Stomach (tissue), 19 donors: ENCODE measurements at places on chromosomes 1 and 21.

- H3K27ac ChIP-seq: peak overlapping the region; percentile 81
- DNase-seq: no peak
- H3K36me3 ChIP-seq: peaks cover 67% of the 10 kb centered on the region
- no peak overlapping the region for H3K4me3 ChIP-seq
- H3K4me1 ChIP-seq: no peaks in the 10 kb centered on the region
Observed at GRCh38 chr21:44973598-44973997, 33.8 kb downstream of the SLX9 start.

DNA sequence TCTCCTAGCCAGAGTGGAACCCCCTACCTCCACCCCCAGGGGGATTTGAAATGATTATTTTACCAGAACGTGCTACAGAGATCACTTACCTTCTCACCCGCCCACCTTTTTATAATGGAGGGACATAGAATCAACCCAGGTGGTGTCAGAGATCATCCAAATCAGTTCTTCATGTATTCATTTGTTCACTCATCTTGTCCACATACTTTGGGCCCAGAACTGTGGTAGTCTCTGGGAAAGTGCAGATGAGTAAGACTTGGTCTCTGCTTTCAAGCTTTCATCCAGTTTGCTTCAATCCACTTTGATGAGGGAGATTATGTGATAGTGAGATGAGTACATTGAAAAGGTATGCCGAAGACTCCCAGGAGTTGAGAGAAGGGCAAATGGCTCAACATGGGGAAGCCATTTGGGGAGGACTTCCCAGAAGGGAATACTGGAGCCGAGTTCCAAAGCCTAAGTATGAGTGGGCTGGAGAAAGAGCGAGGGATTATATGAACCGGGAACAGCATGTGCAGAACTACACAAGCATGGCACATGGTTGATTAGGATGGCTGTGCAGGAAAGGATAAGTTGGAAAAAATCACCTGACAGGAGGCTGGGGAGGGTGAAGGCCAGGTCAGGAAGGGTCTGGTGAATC is 1.9 kb downstream of the FGGY start:
- no peak overlapping the region for H3K4me3 ChIP-seq
- peak overlapping the region; percentile 94 for H3K27ac ChIP-seq
- no peaks in the 10 kb centered on the region for H3K27me3 ChIP-seq
- H3K36me3 ChIP-seq: peaks cover 5% of the 10 kb centered on the region

- no peak overlapping the region for H3K27ac ChIP-seq
- no peaks in the 10 kb centered on the region for H3K36me3 ChIP-seq
- no peaks in the 10 kb centered on the region for H3K4me1 ChIP-seq
- no peak for DNase-seq
- H3K4me3 ChIP-seq: no peak overlapping the region
Observed at GRCh38 chr21:35063428-35064172, 14.5 kb upstream of the RUNX1 start.

GRCh38 chr1:245615001-245615400 is 460.2 kb downstream of the KIF26B start:
- H3K27ac ChIP-seq: no peak overlapping the region
- DNase-seq: no peak
- H3K4me1 ChIP-seq: no peaks in the 10 kb centered on the region
- H3K36me3 ChIP-seq: no peaks in the 10 kb centered on the region

GRCh38 chr1:33814166-33814565 is 49.7 kb upstream of the HMGB4 start:
- no peak overlapping the region for H3K4me3 ChIP-seq
- no peaks in the 10 kb centered on the region for H3K36me3 ChIP-seq
- H3K4me1 ChIP-seq: no peaks in the 10 kb centered on the region
- H3K27ac ChIP-seq: no peak overlapping the region
- DNase-seq: no peak

DNA sequence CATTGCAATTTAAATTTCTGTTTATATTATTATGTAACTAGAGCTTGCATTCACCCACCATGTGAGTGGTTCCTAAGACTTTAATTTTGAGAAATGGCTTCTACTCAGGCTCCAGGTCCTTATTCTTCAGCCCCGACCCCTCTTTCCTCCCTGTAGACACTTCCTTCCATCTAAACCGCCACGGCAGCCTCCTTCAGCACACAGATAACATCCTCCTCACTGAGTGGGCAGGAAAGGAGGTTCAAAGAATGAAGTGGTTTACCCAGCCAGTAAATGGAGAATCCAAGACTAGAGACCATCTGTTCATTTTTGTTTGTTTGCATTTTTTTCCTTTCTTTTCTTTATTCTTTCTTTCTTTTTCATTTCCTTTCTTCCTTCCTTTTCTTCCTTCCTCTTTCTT is 37.1 kb upstream of the SOD1 start:
- no peak for DNase-seq
- H3K4me1 ChIP-seq: no peaks in the 10 kb centered on the region
- H3K36me3 ChIP-seq: no peaks in the 10 kb centered on the region
- no peaks in the 10 kb centered on the region for H3K27me3 ChIP-seq

GRCh38 chr1:231611851-231612250 is 14.7 kb upstream of the DISC1 start:
- H3K27me3 ChIP-seq: peaks cover 4% of the 10 kb centered on the region
- no peak for DNase-seq
- peak overlapping the region; percentile 71 for H3K27ac ChIP-seq
- H3K36me3 ChIP-seq: no peaks in the 10 kb centered on the region
- no peak overlapping the region for H3K4me3 ChIP-seq
- H3K4me1 ChIP-seq: no peaks in the 10 kb centered on the region

DNA sequence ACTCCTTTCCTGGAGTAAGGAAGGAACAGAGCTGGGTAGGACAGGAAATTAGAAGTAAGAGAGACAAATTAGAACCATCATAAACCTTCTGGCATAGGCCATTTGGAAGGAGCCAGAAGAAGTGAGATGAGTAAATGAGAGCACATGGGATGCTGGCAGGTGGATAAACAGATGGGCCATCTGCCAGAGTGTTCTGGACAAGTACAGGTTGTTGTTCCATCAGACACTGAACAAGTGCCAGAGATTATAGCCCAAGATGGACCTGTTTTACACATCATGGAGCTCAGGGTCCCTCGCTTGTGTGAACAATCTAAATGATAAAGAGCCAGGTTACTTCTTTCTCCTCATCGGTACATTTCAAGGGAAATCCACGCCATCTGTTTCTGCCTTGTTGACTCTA is 200.3 kb downstream of the HHIPL2 start:
- H3K27me3 ChIP-seq: no peaks in the 10 kb centered on the region
- H3K36me3 ChIP-seq: no peaks in the 10 kb centered on the region

DNA sequence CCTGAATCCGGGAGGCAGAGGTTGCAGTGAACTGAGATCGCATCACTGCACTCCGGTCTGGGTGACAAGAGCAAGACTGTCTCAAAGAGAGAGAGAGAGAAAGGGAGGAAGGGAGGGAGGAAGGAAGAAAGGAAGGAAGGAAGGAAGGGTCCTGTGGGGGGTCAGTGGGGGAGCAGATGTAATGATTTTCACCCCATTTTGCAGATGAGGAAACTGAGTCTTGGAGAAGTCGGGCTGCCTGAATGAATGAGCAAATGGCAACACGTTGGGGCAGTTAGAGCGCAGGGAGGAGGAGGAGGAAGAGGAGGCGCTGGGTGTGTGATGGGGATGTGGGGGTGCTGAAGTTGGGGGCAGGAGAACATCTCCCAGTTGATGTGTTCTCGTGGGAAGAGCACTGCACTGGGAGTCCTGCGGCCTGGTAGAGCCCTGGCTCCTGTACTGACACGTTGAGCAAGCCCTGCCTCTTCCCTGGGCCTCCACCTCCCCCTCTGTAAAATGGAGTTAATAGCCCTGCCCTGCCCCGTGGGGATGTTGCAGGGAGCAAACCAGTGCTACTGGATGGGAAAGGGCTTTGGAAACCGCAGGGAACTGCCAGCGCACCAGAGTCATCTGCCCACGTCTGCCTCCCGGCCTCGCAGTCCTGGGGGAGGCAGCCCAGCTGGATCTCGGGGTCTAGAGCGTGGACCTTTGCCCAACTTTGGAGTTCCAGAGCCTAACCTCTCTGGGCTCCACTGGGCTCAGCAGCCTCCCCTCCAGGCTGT is 103.2 kb upstream of the CASZ1 start:
- no peaks in the 10 kb centered on the region for H3K36me3 ChIP-seq
- H3K4me3 ChIP-seq: no peak overlapping the region
- H3K4me1 ChIP-seq: no peaks in the 10 kb centered on the region
- H3K27ac ChIP-seq: no peak overlapping the region
- DNase-seq: no peak

DNA sequence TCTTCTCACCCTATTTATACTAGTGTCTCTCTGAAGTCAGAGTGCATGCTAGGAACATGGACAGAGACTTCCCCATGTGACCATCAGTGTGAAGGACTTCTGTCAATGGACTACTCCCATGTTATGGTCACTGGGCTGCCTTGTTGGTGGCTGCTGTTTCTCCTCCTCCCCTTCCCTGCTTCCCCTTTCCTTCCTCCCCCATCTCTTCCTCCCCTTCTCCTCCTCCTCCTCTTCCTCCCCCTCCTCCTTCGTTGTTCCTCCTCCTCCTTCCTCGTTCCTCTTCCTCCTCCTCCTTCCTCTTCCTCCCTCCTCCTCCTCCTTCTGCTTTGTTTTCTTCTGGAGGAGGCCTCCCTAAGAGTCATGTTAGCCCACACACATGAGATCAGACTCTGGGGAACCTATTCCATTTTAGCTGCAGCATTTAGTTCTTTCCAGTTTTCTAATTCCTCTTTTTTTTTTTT is 35.8 kb downstream of the IER5 start:
- peaks cover 26% of the 10 kb centered on the region for H3K4me1 ChIP-seq
- H3K4me3 ChIP-seq: no peak overlapping the region
- DNase-seq: no peak
- no peaks in the 10 kb centered on the region for H3K27me3 ChIP-seq

GRCh38 chr21:35206141-35207125 is 157.3 kb upstream of the RUNX1 start:
- H3K4me3 ChIP-seq: no peak overlapping the region
- H3K27ac ChIP-seq: peak overlapping the region; percentile 66
- no peaks in the 10 kb centered on the region for H3K27me3 ChIP-seq
- DNase-seq: peak; percentile 69

- no peaks in the 10 kb centered on the region for H3K36me3 ChIP-seq
- no peak for DNase-seq
- H3K27me3 ChIP-seq: no peaks in the 10 kb centered on the region
- no peak overlapping the region for H3K4me3 ChIP-seq
- H3K27ac ChIP-seq: no peak overlapping the region
Observed at GRCh38 chr1:232386721-232387510, 243.0 kb downstream of the SIPA1L2 start.

DNA sequence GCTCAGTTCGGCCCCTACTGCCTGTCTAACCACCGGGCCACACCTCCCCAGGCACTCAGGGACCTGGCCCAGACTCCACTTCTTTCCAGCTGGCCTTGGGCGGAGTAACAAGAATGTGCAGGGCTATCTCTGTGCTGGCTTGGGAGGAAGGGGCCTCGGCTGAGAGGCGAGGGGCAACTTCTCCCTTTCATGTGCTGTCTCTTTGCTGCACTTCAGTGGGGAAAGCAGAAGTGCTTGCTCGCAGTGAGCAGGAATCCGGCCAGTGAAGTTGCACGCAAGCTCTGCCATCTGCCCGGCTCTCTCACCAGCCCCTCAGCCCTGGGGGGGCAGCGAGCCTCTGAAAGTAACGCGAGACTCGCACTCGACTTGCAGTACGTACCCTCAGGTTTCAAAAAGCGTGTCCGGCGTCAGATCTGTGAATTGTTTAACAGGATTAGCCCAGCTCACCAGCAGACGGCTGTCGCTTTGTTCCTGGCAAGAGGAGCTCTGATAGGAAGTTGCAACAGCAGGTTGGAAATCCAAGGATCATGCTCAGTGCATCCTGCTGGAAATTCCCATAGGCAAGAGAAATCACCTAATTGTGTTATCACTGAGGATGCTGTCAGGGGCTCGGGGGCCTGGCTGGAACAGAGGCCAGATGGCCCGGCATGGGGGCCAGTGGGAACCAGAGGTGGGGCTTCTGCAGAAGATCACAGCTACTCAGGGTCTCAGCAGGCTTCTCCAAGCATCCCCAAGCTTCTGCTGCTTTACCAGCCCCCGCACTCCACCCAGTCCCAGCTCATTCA is 221.1 kb downstream of the NPHP4 start:
- DNase-seq: peak; percentile 69
- H3K27ac ChIP-seq: no peak overlapping the region
- H3K27me3 ChIP-seq: peaks cover 23% of the 10 kb centered on the region
- peaks cover 11% of the 10 kb centered on the region for H3K4me1 ChIP-seq

GRCh38 chr21:34877485-34878128 is 171.5 kb downstream of the RUNX1 start:
- H3K36me3 ChIP-seq: no peaks in the 10 kb centered on the region
- no peaks in the 10 kb centered on the region for H3K27me3 ChIP-seq
- H3K4me1 ChIP-seq: peaks cover 38% of the 10 kb centered on the region
- no peak overlapping the region for H3K4me3 ChIP-seq
- H3K27ac ChIP-seq: peak overlapping the region; percentile 94
- peak; percentile 97 for DNase-seq

DNA sequence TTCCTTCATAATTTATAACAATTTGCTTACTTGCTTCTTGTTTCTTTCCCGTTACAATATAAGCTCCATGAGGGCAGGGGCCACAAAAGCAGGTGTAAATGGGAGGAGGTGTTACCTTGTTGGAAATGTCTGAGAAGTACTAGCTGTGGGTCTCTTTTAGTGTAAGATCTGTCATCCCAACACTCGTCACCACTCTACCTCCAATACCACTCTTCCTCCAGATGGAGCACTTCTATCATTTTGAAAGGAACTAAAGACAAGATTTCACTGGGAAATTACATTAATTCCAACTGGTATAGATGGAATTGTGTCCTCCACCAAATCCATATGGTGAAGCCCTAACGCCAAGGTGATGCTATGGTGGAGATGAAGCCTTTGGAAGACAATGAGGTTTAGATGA is 53.0 kb upstream of the CPLANE2 start:
- H3K4me1 ChIP-seq: peaks cover 14% of the 10 kb centered on the region
- H3K4me3 ChIP-seq: no peak overlapping the region
- no peak overlapping the region for H3K27ac ChIP-seq
- DNase-seq: no peak
- H3K27me3 ChIP-seq: no peaks in the 10 kb centered on the region

GRCh38 chr1:59415881-59416280 is 119.0 kb downstream of the FGGY start:
- no peak overlapping the region for H3K4me3 ChIP-seq
- DNase-seq: no peak
- H3K4me1 ChIP-seq: no peaks in the 10 kb centered on the region
- no peaks in the 10 kb centered on the region for H3K27me3 ChIP-seq

GRCh38 chr21:34762786-34763185 is 94.0 kb downstream of the CLIC6 start:
- no peaks in the 10 kb centered on the region for H3K36me3 ChIP-seq
- DNase-seq: no peak
- H3K4me1 ChIP-seq: no peaks in the 10 kb centered on the region

DNA sequence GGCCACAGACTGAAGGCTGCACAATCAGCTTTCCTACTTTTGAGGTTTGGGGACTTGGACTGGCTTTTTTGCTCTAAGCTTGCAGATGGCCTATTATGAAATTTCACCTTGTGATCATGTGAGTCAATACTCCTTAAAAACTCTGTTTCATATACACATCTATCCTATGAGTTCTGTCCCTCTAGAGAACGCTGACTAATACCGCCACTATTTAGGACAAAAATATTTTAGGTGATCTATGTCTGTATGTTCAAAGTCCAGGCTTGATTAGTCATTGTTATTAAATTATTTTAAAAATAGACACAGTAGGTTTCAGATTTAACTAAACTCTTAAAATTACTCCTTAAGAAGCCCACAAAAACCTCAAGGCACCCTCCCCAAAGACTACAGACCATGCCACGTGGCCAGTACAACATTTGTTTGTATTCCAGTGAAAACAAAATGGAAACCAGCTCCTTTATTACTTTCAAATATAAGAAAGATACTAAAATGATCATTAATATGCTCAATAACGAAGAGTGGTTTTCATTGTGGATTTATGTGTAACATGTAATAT is 63.1 kb downstream of the TMPRSS15 start:
- H3K27me3 ChIP-seq: no peaks in the 10 kb centered on the region
- H3K27ac ChIP-seq: no peak overlapping the region
- H3K36me3 ChIP-seq: no peaks in the 10 kb centered on the region
- H3K4me3 ChIP-seq: no peak overlapping the region
- no peak for DNase-seq
